ENCODE measurements at places on chromosomes 6 and 20.
A peak's percentile ranks its signal among the peaks of the same experiment; 100 is the strongest.

DNA sequence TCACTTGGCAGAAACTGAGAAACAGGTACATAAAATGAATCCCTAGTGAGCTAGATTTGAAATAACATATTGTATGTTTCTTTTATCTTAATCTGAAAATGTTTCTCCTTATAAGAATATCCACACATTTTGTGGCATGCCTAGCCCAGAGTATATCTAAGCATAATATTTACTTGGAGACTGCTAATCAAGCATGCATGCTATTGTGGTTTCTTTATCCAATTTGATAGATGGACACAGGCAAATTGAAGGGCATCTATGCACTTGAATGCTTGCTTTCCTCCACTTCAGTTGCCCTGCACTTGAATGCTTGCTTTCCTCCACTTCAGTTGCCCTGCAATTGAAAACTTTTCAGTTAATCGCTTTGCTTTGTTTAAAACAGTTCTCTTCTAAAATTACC is 729.8 kb downstream of the TBC1D32 start:
- no peak for DNase-seq

DNA sequence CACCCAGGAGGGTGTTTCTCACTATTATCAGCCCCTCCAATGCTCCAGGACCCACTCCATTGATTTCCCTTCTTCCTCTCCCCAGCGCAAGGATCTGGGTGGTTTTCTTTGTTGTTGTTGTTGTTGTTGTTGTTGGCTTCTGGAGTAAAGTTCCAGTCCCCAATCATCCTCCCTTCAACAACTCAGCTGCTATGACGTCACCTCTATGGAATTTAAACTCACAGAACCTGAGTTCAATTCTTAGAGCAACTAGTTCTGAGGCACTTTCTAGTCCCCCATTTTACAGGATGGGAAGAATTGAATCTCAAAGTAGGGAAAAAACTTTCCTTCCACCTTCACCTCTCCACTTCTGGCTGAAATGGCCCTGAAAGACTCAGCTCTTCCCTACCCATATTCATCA is 9.7 kb upstream of the WFDC8 start:
- DNase-seq = peak; percentile 4

GRCh38 chr6:3899970-3900439 is 50.8 kb downstream of the FAM50B start:
- no peak for DNase-seq

DNA sequence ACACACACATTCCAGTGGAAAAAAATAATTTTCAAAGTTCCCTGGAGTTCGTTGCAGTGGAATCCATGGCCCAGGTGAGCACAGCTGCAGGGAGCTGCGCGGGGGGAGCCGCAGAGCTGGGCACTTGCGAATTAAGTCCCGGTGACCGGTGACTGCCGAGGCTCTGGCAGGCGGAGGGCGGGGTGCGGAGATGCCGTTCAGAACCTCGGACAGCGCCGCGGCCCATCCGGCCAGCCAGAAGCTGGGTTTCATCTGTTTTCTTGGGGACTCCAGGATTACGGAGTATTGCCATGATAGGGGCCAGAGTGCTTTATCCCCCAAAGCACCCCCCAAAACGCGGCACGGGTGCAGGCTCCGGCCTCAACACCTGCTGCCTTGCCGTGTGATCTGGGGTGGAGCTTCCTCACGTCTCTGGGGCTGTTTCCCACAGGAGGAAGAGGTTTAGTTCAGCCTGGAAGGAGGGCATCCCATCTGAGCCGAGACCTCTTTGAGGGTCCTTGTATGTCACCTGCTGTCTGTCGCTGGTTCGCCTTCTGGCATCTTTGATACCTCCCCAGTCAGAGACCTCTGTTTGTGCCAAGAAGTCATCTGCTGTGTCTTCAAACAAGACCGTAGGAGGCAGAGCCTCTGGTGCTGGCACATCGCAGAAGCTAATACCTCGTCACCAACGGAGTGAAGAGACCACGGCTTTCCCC is 99.4 kb downstream of the YTHDF1 start:
- DNase-seq = no peak

DNA sequence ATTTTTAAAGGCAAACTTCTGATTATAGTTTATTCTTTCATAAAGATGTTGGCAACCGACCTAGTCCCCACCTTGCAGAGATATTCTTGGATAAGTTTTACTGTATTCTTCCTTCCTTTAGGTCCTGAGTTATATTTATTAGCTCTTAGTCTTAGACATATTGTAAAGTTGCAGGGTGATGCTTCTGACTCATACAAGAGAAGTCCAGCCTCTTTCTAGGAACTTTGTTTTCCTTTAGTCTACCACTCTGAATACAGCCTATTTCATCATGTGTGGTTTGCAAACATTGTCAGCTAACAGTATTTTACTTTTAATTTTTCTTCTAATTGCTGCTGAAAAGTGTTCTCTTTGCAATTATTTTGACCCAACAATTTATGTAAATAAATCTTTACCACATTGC is 686.7 kb downstream of the COL12A1 start:
- peak; percentile 71 for DNase-seq

DNA sequence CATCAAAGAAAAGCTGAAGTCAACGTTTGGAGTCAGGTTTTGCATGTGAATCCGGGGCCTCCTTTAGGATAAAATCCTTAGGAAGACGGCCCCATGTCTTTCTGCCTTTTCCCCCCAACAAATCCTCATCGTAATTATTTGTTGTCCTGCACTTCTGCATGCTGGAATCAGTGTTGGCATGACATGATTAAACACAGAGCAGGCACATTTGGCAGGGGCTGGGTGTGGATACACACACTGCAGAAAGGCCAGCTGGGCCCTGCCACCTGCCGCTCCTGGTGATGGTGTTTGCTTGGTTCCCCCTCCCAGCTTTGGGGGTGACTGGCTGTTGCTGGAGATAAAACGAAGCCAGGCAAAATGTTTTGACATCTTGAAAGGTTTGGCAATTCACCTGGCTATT is 46.3 kb upstream of the FOXA2 start:
- no peak for DNase-seq

DNA sequence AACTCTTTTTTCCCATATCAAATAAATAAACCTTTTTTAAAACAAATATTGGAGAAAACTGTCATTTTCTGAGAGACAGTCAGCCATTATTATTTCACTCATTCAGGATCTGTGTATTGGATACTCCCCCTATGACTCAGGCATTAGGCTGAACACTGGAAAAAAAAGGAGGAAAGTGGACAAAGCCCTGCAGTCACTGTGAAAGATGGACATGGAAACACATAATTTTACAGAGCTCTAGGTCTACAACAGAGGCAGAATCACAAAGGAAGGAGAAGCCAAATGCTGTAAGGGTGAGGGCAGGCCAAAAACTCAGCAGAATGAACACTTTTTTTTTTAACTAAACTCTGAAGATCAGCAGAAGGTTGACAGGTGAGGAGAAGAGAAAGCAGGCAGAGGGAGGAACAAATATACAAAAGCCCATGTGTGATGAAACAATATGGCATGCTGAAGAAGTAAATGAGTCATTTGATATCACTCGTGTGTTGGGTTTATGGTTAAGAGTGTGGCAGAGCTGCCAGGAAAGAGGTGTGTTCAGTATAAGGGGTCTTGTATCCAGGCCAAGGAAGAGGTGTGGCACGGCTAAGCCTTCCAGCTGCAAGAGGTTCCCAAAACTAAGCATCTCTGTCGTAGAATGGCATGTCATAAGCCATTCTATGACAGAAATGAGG is 39.1 kb downstream of the EPB41L2 start:
- DNase-seq = peak; percentile 74

DNA sequence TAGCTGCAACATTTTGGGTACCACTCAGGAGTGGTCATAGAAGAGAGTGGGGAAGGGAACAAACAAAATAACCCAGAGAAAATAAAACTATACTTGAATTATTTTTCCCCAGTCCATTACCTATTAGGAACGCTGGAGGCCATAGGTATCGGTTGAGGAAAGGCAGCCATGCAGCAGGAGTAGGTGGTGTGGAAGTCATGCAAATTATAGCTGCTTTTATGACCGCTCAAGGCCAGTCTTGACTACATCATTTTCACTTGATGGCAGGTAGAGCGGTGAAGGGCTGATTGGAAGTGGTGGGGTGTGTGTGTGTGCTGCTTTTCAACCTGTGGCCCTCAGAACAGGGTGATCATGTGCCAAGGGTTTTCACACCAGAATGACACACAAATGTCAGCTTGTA is 36.5 kb upstream of the KIF13A start:
- no peak for DNase-seq

- DNase-seq = no peak
Measured at GRCh38 chr20:47843886-47844567, 58.7 kb upstream of the SULF2 start.

DNA sequence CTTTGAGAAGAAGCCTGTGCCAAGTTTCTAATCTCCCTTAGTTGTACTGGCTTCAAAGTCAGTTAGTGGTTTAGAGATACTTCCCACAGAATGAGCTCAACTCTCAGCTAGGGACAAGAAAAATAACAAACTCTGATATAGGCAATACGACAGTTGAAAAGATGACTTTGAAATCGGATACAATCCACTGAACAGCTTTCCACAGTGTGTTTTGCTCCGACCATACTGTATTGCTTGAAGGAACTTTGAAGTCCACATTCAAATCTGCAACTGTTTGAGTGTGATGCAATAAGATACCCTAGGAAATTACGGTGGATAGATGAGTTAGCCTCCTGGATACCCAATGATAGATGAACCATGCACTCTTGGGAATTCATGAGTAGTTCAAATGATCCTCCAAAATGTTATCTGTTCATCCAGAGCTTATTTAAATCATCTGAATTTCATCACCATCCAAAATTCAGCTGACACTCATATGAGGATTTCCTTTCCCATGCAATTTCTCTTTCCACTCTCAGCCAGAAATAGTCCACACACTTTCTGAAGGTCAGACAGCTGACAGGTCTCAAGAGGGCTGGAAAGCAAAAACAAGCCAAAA is 443.8 kb downstream of the HAO1 start:
- DNase-seq = no peak

DNA sequence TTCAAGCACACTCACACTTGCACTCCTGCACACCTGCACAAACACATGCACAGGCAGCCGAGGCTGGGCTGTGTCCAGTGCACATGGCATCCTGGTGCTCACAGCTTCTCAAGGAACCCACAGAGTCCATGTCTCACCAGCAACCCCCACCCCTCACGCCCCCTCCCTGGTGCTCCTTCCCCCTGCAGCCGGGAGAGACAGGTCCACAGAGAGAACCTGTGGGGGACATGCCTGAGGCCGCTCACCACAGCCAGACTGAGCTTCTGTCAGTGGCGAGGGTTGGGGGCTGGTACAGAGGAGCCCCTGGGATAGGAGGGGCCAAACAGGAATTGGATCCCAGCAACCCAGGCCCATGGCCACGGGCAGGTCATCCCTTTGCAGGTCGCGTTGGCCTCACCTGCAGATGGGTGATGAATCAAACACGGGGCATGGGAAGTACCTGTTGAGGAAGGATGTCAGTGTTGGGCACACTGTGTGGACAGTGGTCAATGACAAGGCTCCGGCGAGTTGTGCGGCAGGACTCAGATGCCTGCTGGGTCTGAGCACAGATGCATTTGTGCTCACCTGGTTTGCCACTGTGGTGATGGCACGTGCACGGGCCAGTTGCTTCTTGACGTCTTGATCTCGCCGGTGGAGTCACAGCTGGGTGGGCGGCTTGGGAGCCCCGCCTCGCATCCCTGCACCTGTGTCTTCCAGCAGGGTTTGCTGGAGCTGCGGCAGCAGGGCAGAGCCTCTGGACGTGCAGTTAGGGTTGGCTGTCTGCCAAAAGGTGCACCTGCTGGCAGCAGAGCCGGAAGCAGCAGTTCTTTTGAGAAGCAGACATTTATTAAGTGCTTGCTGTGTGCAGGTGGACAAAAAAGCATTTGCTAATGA is 113.0 kb downstream of the ERMARD start:
- DNase-seq = no peak

GRCh38 chr6:109794201-109794923 is 103.3 kb downstream of the FIG4 start:
- DNase-seq = peak; percentile 93

- DNase-seq = no peak
Measured at GRCh38 chr6:108253241-108253640, 7.6 kb downstream of the SNX3 start.

DNA sequence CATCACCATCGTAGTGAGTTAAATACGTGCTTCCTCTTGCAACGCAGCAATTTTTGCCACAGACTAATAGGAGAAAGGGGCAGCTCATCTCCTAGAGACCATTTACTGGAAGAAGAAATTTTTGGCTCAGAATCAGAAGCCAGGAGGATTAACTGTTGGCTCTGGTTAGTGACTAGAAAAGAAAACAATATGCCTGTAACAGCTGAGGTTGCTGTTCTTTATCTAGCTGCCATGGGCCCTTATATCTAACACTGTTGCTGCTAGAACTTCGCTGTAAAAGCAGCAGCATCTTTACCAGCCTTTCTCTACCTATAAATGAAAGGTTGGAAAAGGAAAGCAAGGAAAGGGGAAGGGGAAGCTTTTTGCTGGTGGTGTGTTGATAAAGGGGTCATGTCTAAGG is 65.9 kb downstream of the FAM135A start:
- DNase-seq = no peak

GRCh38 chr6:41420186-41420585 is 84.8 kb downstream of the NCR2 start:
- DNase-seq = no peak

DNA sequence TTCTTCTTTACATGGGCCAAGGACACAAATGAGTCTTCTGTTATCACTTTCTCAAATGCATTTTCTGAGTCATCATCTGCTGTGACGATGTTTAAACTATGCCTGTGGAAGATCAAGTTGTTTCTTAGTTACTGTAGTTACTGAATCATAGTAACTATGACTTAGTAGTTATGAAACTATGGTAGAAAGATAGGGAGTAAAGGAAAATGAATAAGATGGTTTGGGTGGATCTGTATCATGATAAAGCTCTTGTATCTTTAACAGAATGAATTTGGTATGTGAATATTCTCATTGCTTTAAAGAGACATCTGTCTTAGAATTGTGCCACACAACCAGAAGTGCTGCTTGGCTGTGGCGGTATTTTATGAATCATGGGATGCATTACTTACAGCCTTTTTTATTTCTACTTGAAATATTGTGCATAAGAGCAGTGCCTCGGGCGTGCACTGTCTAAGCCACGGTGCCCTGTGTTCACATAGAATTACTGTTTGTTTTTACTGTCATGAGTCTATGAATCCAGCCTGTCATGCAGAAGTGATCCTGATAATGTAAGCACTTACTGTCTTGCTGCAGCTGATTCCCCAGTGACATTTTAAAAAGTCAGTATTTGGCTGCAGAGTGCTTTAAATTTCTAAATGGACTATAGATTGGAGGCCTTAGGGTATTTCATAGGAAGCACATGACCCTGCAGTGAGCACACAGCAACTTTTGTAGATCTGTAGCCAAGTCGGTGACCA is 215.2 kb downstream of the TMEM242 start:
- peak; percentile 88 for DNase-seq

DNA sequence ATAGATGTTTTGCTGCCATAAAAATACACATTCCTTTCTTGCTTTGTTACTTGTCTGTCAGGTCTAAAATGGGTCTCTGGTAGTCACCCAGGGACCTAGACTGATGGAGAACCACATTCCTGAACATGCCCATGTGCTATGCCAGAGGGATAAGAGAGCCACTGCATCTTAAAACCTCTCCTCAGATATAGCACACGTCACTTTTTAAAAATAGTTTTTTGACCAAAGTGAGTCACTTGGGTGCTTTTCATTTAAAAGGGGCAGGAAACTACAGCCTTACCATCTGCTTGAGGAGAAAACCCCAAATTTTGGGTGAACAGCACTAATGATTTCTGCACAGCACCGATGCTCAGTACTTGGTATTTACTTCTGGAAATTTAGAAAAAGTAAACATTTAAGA is 197.8 kb downstream of the OGFRL1 start:
- DNase-seq = peak; percentile 65

Data from HCEC 1CT (cell line).